ENCODE measurements at places on chromosomes 6 and 20.

DNA sequence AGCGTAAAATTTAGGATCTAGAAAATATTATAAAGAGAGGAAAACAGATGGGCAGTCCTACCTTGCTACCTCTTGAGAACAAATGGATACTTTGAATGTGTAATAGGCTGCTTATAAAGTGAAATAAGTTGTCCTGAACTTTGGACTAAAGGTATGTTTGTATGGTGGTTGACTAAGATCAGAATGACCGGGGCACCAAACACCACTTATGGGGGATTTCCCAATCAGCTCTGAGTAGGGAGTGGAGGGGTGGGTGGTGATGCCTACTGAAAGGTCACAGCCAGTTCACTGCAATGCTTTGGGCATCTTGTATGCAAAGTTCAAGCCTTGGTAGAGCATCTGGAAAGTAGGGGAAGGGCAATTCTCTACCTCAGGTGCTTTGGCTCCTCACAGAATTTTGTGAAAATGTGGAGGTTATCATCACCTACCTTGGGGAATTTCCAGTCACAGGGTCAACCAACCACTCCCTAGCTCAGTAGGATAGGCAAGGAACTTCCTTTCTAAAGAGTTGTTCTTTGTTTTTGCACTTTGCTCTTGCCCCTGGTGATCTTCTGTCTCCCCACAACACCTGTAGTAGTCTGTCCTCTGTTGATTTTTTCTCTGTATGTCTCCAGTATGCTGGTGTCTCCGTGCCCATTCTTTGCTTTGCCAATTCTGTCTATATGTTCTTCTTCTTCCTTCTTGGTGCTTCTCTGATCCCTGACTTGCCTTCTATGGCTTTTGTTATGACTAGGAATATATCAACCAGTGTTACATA is at the start of gene TRIM31:
Gene TRIM31 (minus strand): TSS at position 88 of the 757 bp plus-strand sequence. CDS start 285 bp downstream, outside the sequence.
- peak; percentile 41 for DNase-seq

- no peak for DNase-seq
These were observed 5.2 kb upstream of the FASTKD5 start for GRCh38 chr20:3164763-3165410.

- DNase-seq: no peak
These were observed 7.8 kb upstream of the E2F1 start for GRCh38 chr20:33693741-33694638.

DNA sequence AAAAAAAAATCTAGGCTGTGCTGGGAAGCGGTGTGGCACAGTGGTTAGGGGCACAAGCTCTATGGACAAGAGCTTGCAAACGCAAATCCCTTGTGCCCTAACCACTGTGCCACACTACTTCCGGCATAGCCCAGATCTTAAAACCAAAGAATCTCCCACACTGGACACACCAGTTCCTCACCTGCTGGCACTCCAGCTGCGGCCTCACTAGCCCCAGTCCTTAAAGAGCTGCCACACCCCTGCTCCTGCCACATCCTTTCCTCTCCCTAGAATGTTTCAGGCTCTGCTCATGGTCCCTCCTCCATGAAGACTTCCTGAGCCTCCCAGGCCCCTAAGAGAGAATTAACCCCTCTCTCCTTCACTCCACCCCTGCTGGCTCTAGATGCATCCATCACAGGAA is 71.8 kb upstream of the SRSF6 start:
- DNase-seq: no peak

DNA sequence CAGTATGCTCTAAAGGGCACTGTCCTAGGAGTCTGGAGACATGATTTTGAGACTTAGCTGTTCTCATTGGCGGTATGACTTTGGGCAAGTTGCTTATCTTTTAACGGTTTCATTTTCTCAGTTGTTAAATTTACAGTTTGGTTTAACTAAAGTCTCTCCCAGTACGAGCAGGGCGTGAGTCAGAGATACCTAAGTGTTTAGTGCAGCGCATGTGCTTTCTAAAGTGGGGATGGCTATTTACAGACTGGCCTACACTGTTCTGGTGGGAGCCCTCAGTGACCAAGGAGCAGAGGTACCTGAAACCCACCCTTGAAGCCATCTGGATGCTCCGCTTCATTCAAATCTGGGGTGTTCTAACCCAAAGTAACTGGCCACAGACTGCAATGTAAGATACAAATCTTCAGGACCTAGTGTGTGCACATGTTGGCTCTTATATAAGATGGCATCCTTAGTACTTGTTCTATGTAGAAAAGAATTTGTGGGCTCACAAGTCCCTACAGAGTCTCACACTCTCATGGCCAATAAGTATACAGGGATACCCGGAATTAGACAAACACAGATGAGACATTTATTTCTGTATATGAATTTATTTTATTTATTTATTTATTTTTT is 10.7 kb downstream of the MSH5 start:
- no peak for DNase-seq

DNA sequence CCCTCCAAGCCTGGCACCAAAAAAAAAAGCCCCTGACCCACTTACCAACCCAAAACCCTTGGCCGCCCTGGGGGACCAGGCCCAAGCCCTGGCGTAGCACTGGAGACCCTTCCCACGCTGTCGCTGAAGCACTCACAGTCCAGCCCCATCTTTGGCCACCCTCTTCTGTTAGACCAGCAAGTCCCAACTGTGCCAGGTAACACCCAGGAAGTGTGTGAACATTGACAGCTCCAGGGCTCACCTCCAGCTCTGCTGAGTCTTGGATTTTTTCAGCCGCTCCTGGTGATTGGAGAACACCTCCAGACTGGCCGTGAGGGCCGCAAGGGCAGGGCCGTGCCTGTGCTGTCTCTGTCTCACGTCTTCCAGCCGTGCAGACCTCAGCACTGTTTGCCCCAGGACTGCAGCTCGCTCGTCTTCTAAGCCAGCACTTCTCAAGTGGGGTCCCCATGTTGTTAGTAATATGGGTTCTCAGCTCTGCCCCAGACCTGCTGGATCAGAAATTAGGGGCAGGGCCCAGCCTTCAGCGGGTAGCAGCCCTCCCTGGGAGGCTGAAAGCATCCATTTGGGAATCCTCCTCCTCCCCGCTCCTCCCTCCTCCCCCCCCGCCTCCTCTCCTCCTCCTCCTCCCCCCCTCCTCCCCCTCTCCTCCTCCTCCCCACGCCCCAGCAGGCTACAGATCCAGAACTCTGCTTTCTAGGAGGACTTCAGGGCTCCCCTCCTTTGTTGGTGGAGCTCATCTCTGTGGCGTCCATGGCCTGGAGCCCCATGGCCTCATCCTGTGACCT is 18.1 kb downstream of the NPEPL1 start:
- DNase-seq: no peak

DNA sequence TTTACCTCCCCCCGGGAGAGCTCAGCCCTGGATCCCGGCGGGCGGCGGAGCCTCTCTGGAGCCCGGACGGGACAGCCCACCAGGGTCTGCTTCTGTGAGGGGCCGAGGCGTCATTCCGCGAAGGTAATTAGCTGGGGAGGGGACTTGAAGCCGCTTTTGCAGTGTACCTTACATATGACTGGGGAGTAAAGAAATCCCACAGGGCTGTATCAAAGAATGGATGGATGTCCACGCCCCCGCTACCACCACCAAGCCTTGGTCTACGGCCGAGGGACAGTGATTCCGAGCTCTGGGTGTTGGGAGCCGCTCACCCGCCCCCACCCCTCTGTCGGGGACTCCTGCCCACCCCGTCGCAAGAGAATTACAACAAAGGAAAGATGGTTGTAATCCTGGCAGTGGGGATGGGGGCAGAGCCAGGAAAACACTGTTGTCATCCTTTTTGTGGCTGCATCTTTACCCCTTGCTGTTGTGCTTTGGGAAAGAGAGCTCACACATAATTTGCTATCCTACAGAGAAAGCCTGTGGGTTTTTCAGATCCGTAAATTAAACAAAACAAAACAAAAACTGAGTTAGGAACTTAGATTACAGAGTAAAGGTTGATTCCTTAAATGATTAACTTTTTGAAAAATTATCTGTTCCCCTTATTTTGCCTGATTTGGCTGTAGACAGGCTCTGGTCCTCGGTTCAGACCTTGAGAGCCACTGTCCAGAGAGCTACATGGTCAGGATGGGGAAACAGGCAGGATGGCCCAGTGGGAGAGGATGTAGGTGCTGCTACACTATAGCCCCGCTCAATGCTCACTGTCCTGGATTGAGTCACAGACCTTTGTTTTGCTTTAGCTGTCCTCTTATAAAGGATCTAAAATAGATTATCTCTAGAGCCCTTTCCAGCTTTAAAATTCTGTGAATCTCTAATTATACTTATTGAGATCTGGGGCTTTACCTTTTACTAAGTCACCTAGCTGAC is 997 bp upstream of the FBXO30 start:
- DNase-seq: peak; percentile 4

- DNase-seq: no peak
These were observed 200.3 kb downstream of the EYA4 start for GRCh38 chr6:133441491-133441890.

DNA sequence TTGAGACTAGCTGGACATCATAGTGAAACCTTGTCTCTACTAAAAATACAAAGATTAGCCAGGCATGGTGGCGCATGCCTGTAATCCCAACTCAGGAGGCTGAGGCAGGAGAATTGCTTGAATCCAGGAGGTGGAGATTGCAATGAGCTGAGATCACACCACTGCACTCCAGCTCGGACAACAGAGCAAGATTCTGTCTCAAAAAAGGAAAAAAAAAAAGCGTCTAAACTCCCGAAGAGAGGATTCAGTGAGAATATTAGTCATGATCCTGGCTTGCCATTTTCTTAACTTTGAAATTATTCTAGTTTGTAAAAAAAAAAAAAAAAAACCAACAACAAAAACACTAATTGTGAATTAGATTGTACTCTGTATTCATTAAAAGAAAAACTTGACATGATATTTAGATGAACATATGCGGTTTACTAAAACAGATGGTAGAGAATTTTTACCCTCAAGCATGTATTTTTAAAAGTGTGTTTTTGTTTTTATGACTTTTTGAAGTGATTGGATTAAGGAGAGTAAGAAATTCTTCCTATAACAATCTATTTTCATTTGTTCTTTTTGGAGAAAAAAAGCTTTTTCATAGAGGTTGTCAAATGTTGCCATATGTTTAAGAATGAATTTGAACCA is 80.7 kb downstream of the UST start:
- DNase-seq: no peak

- no peak for DNase-seq
These were observed 248.3 kb upstream of the AFDN start for GRCh38 chr6:167578371-167578901.
